ENCODE measurements at places on chromosomes 11 and 22.
A peak's percentile ranks its signal among the peaks of the same experiment; 100 is the strongest.

GRCh38 chr11:118820412-118821357 lies 29.7 kb upstream of the DDX6 start:
- DNase-seq, result no peak

DNA sequence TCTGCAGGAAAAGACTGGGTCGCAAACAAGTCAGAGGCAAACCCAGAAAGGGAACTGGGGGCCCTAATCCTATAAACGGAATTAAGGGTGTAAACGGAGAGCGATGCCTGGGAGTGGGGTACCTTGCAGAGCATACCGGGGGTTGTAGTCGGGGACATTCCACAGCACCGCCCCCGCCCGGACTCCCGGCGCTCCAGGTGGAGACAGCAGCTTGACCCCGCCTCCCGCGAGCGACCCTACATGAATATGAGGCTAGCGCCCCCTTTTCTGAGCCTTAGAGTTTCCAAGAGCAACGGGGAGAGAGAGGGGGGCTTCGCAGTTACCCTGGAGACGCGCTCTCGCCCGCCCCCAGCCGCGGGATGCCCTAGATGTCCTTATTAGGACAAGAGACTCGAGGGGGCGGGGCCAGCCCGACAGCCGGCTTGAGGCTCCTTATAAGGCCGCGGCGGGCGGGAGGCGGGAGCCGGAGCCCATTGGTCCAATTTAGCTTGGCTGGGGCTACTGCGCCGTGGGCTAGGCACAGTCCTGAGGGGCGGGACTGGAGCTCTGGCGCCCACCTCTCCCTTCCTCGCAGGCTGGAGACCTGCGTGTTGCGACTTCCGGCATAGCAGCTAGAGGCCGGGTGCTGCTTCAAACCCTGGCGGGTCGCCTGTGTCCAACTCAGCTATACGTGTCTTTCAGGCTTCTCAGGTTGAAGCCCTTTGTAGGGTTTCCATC lies 980 bp upstream of the MUS81 start:
- DNase-seq, result peak; percentile 97

DNA sequence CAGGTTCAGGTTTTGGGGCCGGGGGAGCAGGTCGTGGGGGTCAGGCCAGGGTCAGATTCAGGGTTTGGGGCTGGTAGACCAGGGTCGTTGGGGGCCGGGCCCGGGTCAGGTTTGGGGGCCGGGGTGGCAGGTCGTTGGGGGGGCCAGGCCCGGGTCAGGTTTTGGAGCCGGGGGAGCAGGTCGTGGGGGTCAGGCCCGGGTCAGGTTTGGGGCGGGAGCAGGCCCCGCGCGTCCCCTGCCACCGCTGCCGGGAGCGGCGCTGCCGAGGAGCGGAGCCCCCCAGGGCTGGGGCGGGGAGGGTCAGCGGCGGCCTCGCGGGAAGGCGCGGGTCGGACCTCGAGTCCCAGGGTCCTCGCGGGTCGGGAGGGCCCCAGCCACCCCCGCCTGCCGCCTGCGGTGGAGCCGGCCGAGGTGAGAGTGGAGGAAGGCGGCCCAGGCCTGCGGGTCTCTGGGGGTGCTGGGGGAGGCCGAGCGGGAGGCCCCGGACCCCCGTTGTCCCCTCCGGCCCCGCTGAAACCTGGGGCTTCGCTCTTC lies 535 bp downstream of the TRABD start:
- no peak for DNase-seq

DNA sequence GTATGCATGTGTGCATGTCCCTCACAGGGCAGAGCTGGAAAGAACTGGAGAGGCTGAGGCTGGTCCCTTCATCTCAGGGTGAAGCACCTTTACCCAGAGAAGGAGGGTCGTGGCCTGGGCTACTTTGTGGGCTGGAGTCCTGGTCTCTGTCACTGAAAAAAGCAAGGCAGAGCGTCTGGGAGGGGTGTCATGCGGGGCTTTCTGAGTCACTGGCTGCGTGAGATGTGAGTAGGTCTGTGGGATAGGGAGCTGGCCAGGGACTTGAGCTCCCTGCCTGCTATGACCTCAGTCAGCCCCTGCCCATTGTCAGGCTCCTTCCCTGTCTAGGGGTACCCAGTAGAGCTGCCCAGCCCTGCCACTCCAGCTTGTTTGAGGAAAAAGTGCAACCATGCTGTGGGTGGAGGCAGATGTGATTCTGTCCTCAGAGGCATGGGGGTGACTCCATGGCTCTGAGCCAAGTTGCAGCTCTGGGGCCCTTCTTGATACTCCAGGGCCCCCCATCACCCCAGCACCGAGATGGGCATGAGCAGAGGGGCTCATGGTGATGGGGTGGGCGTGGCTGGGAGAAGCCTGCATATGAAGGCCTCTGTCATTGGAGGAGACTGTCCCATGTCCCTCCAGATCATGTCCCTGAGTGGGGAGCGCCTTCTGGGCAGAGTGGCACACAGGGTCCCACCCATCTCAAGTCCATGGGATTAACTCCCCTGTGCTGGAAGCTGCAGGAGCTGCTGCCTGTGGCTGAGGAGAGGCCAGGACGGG lies 27.8 kb downstream of the KCNQ1 start:
- no peak for DNase-seq

DNA sequence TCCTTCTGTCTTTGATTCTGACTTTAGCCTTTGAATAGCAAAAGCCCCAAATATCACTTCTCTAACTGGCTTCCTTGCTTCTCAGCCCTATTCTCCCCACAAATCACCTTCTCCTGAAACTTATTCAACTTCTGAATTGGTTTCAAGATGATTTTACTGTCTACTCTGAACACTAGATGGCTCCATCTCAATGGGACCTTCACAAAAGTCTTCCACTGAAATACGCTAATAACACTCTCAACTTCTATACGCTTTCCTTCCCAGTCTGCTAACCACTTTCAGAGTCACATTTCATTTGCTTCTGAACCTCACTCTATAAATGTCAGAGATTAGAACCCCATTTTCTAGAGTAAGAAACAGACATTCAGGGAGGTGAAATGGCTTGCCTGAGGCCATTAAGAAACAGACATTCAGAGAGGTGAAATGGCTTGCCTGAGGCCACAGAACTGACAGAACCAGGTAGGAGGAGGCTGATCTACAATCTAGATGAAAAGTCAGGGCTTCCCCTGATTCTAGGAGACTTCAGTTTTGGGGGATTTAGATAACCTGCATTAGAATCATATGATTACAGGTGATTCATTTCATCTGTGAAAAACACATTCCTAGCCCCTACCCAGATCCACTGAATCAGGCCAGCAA lies 20.6 kb downstream of the MORC2 start:
- DNase-seq, result peak; percentile 67

GRCh38 chr11:102716527-102716926 lies 8.2 kb downstream of the MMP8 start:
- peak; percentile 48 for DNase-seq

DNA sequence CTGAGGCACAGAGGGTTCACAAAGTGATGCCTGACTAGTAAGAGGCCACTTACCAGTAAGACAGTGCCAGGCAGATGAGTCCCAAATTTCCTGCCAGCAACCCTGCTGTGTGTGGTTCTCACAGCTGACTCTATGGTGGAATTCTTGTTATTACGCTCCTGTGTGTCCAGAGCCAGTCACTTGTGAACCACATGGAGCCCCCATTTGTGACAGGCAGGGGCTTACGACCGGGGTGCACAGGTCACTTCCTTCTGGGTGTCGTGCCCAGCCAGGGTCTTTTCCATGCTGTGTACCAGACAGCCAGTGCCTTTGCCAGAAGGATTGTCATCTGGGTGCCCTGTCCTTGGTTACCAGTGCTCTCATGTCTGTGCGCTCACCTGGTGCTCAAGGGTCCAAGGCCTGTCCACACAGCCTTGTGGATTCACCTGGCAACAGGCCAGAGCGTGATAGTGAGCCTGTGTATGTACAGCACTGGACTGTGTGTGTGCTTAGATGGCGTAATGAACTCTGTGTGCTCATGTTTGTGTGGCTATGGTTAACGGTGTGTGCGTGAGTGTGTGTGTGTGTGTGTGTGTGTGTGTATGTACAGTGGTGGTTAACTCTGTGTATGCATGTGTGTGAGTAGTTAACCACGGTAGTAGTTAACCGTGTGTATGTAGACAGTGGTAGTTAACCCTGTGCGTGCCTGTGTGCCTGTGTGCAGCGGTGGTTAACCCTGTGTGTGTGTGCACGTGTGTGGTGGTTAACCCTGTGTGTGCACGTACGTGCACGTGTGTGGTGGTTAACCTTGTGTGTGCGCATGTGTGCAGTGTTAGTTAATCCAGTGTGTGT lies 18.6 kb downstream of the GRAMD4 start:
- DNase-seq, result no peak

DNA sequence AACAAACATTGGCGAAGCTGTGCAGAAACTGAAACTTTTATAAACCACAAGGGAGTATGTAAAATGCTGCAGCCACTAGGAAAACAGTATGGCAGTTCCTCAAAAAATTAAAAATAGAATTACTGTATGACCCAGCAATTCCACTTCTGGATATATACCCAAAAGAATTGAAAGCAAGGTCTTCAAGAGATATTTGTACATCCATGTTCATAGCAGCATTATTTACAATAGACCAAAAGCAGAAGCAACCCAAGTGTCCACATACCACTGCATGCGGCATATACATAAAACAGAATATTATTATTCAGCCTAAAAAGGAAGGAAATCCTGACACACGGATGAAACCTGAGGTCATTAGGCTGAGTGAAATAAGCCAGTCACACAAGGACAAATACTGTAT lies 85.8 kb downstream of the RELT start:
- DNase-seq, result peak; percentile 62

- no peak for DNase-seq
These were observed 1327.3 kb downstream of the TBC1D22A start for GRCh38 chr22:48089601-48090331.

GRCh38 chr11:94734563-94735275 lies 33.4 kb upstream of the AMOTL1 start:
- peak; percentile 37 for DNase-seq
